ENCODE measurements at places on chromosomes 2 and 18.

DNA sequence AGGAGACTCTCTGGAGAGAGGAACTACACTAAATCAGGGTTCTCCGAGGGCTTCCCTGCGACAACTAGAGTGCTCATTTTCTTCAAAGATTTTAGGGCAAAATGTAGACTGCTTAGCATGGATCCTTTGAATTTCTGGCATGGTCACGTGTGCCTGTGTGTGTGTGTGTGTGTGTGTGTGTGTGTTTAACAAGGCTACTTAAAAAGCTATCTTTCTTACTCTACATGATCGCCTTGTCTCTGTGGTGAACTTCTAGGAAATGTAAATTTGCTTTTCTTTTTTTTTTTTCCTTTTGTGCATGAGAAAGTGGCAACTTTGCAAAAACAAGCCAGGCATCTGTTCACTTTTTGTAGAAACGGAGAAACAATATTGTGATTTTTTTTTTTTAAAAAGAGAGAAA, 43.9 kb downstream of the SOX11 start:
- no peak for DNase-seq

DNA sequence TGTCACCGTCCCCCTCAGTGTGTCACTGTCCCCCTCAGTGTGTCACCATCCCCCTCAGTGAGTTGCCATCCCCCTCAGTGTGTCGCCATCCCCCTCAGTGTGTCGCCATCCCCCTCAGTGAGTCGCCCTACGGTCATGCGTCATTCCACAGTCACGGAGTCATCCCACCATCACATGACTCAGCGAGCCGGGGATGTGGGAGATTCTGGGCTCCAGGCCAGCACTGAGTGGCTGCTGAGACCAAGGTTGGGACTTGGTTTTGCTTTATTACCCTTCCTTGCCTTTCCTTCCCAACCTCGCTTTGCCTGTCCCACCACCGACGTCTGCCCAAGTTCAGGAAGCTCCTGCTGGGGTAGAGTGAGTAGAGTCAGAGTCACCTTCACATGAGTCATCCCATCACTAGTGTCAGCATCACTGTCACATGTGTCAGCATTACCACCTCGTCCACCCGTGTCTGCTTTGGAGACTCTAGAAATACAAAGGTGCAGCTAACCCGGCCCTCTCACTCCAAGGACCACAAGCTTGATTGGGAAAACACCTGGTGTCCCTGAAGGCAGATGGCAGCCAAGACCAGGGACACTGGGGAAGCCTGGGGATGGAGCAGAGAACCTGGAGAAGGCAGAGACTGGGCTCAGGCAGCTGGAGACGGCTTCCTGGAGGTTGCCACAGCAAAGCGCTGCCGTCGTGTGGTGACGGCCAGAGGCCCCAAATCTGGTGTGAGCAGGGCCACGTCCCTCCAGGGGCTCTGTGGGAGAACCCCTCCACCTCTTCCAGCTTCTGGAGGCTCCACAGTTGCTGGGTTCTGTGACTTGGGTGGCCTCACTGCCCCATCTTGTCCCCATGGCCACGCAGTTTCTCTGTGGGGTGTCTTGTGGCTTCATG, 485.2 kb upstream of the SALL3 start:
- DNase-seq = no peak

DNA sequence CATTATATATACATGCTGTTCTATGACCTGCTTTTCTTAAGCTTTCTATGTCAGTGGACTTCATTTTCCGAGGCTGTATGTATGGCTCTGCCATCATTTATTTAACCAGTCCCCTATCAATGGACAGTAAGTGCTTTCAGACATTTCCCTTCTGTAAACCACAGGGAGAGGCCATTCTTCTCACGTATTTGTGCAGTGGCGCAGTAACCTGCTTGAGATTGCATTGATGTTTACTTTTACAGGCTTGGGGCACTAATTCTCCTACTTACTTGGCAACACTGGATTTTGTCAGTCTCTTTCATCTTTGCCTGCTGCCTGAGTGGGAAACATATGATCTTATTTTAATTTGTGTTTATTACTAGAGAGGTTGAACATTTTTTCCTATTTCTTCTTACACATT, 52.1 kb downstream of the BOLA3 start:
- no peak for DNase-seq

DNA sequence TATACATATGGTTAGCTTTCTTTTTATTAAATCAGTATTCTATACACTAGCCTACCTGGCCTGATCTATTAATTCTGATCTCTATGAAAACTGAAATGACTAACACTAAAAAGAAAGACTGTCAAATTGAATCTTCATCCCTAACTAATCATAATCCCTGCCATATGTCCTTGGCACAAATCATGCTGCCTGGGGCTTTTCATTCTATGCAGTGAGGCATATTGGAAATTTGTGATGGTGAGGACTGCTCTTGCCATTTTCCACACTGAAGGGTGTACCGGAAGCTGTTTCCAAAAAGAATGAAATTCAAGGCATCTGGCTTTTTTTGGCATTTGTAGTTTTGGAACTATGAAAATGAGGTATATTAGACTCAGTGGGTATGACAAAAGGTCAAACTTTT, 39.7 kb downstream of the RAPGEF4 start:
- no peak for DNase-seq

GRCh38 chr2:49913025-49913424, 758.7 kb upstream of the FSHR start:
- DNase-seq = no peak

- DNase-seq = no peak
Observed at GRCh38 chr18:45566025-45566740, 49.1 kb upstream of the SLC14A2 start.

- peak; percentile 23 for DNase-seq
Observed at GRCh38 chr18:13455960-13456481, 237.5 kb downstream of the LDLRAD4 start.

DNA sequence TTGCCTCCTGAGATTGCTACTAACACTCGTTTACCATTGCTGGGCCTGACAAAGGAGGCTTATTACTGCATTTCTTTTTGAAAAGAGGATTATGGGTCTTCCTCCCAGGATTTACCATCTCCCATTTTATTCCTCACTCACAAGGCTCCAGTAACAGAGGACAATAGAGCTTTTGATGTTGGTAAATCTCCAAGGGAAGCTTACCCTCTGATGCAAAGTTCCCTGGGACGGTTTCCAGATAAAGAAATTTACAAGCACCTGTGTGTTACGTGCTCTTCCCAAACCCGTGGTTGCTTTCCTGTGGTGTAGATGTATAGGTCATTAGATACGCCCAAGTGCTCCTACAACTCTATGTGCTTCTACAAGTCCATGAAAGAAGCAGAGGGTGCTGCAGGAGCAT, 17.1 kb downstream of the VSNL1 start:
- no peak for DNase-seq

GRCh38 chr2:105746177-105747080, 1.7 kb downstream of the NCK2 start:
- peak; percentile 88 for DNase-seq

DNA sequence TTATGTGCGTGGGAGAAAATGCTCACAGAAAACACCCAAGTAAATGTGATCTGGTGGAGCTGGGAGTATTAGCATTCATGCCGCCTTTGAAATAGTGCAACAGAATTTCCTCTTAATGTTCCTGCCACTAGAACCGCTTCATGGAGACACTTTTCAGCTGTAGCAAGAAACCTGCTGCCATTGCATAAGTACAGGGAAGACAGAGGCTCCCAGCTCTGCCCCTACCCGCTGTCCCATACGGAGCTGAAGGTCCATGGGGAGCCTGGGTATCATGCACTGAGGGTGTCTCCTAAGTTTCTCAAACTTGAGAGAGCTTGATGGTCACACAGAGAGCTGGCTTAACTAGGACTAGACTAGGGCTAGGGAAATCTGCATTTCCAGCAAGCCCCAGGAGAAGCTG, 49.6 kb downstream of the CRIM1 start:
- no peak for DNase-seq

GRCh38 chr2:84851876-84852275, 29.0 kb downstream of the TRABD2A start:
- DNase-seq = no peak

DNA sequence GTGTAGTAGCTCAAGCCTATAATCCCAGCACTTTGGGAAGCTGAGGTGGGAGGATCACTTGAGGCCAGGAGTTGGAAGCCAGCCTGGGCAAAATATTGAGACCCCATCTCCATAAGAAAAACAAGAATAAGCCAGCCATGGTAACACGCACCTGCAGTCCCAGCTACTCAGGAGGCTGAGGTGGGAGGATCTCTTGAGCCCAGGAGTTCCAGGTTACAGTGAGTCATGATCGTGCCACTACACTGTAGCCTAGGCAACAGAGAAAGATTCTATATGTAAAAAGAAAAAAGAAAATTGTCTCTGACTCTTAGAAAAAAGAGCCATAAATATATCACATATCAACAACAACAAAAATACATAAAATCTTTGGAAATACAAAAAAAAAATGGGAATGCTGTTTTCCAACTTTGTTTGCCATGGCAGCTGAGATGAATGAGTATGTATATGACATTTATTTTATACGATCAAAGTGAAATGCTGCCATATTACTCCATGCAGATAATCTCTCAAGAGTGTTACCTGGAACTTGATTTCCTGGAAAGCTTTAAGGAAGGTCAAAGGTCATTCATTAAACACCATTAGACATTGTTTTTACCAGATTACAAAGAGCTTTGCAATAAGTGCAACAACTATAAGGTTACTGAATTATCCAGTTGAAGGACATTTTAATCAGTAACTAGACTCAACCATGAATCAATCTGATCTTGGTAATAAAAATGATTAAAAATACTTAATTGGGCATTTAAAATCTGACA, 19.7 kb upstream of the DAPL1 start:
- DNase-seq = no peak

DNA sequence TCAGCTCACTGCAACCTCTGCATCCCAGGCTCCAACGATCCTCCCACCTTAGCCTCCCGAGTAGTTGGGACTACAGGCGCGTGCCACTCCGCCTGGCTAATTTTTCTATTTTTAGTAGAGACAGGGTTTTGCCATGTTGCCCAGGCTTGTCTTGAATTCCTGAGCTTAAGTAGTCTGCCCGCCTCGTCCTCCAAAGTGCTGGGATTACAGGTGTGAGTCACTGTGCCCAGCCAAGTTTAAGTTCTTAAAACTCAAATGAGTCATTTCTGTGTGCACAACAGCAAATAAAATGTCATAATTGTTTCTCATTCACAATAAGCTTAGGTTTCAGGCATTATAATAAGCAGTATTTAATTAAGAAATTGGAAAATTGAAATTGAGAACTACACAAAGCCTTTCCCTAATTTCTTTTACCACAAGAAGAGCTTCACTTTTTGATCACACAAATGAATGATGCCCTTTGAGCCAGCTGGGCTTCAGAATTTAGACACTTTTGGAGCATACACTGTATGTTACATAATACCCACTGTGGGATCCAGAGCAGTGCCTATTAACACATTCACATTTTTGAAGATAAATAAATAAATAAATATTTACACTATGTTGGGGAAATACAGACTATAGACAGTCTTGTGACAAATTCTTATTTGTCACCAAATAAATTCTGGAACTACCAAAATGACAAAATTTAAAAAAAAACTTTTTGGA, 8.6 kb upstream of the ME2 start:
- DNase-seq = no peak

DNA sequence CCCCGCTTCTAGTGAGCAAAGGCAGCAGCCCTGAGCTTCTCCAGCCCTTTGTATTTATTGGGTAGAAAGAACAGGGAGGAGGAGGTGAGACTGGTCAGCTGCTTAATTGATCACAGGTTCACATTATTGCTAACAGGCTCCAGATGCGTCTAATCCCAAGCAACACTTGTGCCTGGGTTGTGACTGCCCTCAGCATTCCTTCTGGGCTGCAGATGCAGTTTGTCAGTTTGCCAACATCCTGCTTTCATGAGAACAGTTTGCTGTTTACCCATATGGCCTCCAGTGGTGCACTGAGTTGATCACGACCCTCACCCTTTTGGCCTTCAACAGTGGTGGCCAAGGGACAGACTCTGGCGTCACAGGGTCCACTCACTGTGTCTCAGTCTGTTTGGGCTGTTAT, 159.5 kb upstream of the ZNF516 start:
- no peak for DNase-seq

- DNase-seq = no peak
Observed at GRCh38 chr18:9772847-9773677, 65.0 kb downstream of the RAB31 start.

- no peak for DNase-seq
Observed at GRCh38 chr18:79834834-79835233, 37.1 kb downstream of the KCNG2 start.

- no peak for DNase-seq
Observed at GRCh38 chr18:11387880-11388279, 221.5 kb upstream of the SLC35G4 start.

GRCh38 chr2:172287190-172287589, 140.2 kb upstream of the ITGA6 start:
- DNase-seq = no peak
